ENCODE measurements at places on chromosomes 11 and 22. TPM values are rescaled to one million over a fixed set of nuclear protein-coding genes. Genes with fewer than 3 reads are reported as not detected.

DNA sequence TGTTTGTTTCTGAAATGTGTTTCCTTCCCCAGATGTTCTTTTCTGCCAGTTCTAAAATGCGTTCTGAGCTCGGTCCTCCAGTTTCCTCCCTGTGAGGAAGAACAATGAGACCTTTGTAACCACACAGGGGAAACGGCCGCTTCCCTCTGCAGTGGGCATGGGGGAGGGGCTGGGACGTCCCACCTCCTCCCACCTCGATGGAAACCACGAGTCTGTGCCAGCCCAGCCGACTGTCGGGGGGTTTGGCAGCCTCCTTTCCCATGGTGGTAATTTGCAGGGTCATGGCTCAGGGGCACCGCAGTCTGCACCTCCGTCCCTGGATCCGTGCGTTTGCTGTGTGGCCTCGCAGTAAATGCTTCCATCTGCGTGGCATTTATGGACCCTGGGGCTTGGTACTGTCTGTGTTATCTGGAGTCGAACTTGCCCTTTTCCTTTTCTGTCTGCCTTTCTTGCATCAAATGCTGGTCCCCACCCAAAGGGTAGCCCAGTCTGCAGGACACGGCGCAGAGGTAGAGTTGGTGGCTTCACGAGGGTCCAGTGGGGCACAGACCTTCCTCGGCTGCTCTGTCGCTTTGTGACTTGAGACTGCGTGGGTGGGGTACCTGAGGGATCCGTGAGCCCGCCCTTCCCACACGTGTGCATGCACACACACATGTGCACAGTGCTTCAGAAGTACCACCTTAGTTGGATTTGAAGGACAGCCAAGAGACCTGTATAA, 16.1 kb downstream of the LRP5 start:
- H3K4me1 ChIP-seq = peaks cover 14% of the 10 kb centered on the region
- no peaks in the 10 kb centered on the region for H3K36me3 ChIP-seq
- no peaks in the 10 kb centered on the region for H3K27me3 ChIP-seq
- H3K4me3 ChIP-seq = no peak overlapping the region
- peak; percentile 52 for DNase-seq

DNA sequence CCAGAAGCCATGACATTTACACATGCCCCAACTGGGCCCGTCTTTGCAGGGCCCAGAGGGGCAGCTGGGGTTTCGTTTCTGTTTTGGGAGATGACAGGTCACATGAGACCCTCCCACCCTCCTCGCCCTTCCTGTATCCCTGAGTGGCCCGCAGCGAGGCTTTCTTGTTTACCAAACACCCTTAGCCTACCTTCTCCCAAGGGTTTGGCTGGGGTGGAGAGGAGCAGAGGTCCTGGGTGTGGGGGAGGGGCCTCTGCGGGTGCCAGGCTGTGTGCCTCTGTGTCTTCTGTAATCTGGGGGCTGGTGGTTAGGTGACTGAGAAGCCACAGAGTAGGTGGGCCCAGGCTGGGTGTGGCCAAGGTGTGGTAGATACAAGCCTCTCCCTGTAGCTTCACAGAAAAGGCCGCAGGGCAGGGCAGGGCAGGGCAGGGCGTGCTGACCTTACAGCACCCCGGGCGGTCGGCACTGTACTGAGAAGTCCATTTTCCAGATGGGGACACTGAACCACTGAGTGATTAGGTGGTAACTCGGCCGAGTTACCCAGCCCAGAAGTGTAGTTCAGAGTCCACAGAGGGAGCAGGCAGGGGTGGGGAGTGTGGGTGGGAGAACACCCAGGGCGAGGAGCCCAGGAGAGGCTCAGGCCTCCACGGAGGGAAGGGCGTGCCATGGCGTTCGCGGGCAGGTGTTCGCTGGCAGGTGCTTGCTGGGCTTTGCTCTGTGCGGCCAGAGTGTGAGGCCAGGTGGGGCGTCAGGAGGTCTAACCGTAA, 8.7 kb downstream of the PRR5 start:
- H3K4me1 ChIP-seq = no peaks in the 10 kb centered on the region
- H3K36me3 ChIP-seq = no peaks in the 10 kb centered on the region

DNA sequence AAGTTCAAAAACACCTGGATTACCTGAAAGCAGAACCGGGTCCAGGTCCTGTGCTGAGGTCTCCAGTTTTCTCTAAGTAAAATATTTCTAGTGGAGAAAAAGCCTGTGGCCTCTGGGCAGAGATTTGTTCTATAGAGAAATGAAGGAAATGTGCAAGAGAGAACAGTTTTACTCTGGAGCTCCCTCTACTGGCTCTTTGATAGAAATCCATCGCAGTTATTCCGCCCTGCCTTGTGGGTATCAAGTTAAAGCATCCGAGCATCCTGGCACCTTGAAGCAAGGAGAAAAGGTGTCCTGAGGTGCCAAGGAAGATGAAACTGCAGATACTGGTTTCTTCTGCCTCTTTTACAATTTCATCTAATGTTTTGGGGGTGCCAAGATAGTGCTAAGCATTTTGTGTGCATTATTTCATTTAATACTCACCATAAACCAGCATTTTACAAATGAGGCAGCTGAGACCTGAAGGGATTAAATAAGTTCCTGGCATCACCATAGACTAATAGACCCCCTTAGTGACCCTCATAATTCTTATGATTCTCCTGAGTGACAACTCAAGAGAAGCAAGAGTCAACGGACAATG, 113.1 kb upstream of the HSD17B12 start:
- H3K27me3 ChIP-seq = peaks cover 16% of the 10 kb centered on the region
- H3K4me3 ChIP-seq = no peak overlapping the region
- DNase-seq = peak; percentile 38
- H3K4me1 ChIP-seq = no peaks in the 10 kb centered on the region
- H3K27ac ChIP-seq = no peak overlapping the region

- DNase-seq = peak; percentile 83
- no peaks in the 10 kb centered on the region for H3K27me3 ChIP-seq
- peaks cover 59% of the 10 kb centered on the region for H3K36me3 ChIP-seq
- H3K4me1 ChIP-seq = peaks cover 24% of the 10 kb centered on the region
- peak overlapping the region; percentile 94 for H3K4me3 ChIP-seq
These were observed 974 bp downstream of the DGCR8 start for GRCh38 chr22:20080776-20081654.

DNA sequence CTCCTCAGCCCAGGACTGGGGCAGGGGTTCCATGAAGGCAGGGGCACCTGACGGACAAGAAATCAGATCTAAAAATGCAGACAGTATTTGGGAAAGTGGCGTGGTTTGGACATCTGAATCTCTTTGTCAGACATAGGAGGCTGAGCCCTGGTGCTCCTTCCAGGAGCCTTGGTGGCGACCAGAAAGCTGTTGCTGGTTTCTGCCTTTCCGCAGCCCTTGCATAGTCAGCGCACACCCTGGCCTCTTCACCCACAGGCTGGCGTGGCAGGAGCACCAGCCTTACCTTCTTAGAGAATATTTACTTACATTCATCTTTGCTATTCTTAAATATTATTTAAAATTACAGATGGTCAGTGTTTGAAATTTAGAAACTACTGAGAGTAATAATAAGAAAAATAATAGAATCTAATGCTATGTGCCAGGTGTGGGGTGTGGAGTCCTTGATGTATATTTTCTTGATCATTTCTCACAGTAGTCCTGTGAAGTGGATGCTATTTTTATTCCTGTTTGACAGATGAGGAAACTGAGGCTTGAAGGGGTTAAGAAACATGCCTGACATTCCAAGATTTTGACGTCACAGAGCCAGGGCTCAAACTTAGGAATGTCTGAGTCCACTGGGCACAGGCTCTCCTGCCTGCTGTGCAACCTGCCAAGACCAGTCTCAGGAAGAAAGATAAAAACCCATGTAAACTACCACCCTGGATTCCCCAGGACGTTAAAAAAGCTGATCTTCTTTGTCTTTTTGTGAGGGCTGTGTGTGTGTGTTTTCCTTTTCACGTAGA, 51.6 kb downstream of the TBC1D22A start:
- H3K27me3 ChIP-seq = no peaks in the 10 kb centered on the region
- H3K4me1 ChIP-seq = peaks cover 24% of the 10 kb centered on the region
- DNase-seq = peak; percentile 35
- 0 out of 2 replicates have a peak, but pooled peaks cover 2% of the 10 kb centered on the region for H3K36me3 ChIP-seq
- 0 out of 2 replicates have a peak overlapping the region, but pooled peaks have one; percentile 2 for H3K27ac ChIP-seq
- no peak overlapping the region for H3K4me3 ChIP-seq

GRCh38 chr11:73851046-73851764, 25.4 kb downstream of the COA4 start:
- DNase-seq = no peak
- H3K36me3 ChIP-seq = no peaks in the 10 kb centered on the region
- H3K4me3 ChIP-seq = no peak overlapping the region
- H3K27ac ChIP-seq = no peak overlapping the region
- H3K4me1 ChIP-seq = no peaks in the 10 kb centered on the region

- H3K27me3 ChIP-seq = no peaks in the 10 kb centered on the region
- H3K36me3 ChIP-seq = no peaks in the 10 kb centered on the region
- H3K27ac ChIP-seq = no peak overlapping the region
- DNase-seq = no peak
- H3K4me1 ChIP-seq = no peaks in the 10 kb centered on the region
- no peak overlapping the region for H3K4me3 ChIP-seq
These were observed 11.3 kb upstream of the GDPD5 start for GRCh38 chr11:75536786-75537641.

DNA sequence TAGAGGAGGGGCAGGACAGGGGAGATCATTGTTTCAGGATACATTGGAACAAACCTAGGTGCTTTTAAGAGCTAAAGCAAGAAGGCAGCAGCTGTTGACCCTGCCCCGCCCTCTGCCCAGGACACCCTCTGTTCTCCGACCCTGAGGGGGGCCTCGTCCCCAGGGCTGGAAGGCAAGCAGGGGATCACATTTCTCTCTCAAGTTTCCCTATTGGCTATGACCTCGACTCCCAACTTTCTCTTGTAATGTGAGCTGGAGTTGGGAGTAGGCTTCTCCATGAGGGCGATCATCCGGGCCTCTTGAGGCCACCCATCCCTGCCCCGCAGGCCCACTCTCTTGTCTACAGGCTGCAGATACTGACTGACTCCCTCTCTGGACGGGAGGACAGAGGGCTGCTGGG, 37.7 kb downstream of the DSCAML1 start:
- H3K36me3 ChIP-seq = no peaks in the 10 kb centered on the region
- H3K4me3 ChIP-seq = no peak overlapping the region
- H3K27me3 ChIP-seq = no peaks in the 10 kb centered on the region
- DNase-seq = no peak

DNA sequence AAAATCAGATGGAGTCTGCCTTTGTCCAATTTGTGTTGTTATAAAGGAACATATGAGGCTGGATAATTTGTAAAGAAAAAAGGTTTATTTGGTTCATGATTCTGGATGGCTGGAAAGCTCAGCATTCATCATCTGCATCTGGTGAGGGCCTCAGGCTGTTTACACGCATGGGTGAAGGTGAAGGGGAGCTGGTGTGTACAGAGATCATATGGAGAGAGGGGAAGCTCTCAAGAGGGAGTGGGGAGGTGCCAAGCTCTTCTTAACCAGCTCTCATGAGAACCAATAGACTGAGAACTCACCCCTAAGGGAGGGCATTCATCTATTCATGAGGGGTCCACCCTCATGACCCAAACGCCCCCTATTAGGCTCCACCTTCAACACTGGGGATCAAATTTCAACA, 40.0 kb downstream of the NEU3 start:
- H3K4me3 ChIP-seq = no peak overlapping the region
- no peak overlapping the region for H3K27ac ChIP-seq
- no peaks in the 10 kb centered on the region for H3K27me3 ChIP-seq
- DNase-seq = no peak
- H3K36me3 ChIP-seq = no peaks in the 10 kb centered on the region

- DNase-seq = no peak
- no peak overlapping the region for H3K27ac ChIP-seq
- no peak overlapping the region for H3K4me3 ChIP-seq
- H3K27me3 ChIP-seq = no peaks in the 10 kb centered on the region
- H3K4me1 ChIP-seq = 0 out of 2 replicates have a peak, but pooled peaks cover 5% of the 10 kb centered on the region
- H3K36me3 ChIP-seq = no peaks in the 10 kb centered on the region
These were observed 549.0 kb upstream of the LUZP2 start for GRCh38 chr11:23947883-23948282.

- no peak overlapping the region for H3K27ac ChIP-seq
- no peak for DNase-seq
- H3K4me1 ChIP-seq = no peaks in the 10 kb centered on the region
- no peak overlapping the region for H3K4me3 ChIP-seq
- H3K36me3 ChIP-seq = no peaks in the 10 kb centered on the region
These were observed 25.5 kb downstream of the SPATA19 start for GRCh38 chr11:133819746-133820315.

PKNOX2 gene
- not detected for total RNA-seq

KRTAP5-7 gene
- total RNA-seq = not detected

Data from SJSA1 (cell line).